ENCODE measurements at places on chromosomes 13 and 19. TPM values are rescaled to one million over a fixed set of nuclear protein-coding genes. Genes with fewer than 3 reads are reported as not detected.

DNA sequence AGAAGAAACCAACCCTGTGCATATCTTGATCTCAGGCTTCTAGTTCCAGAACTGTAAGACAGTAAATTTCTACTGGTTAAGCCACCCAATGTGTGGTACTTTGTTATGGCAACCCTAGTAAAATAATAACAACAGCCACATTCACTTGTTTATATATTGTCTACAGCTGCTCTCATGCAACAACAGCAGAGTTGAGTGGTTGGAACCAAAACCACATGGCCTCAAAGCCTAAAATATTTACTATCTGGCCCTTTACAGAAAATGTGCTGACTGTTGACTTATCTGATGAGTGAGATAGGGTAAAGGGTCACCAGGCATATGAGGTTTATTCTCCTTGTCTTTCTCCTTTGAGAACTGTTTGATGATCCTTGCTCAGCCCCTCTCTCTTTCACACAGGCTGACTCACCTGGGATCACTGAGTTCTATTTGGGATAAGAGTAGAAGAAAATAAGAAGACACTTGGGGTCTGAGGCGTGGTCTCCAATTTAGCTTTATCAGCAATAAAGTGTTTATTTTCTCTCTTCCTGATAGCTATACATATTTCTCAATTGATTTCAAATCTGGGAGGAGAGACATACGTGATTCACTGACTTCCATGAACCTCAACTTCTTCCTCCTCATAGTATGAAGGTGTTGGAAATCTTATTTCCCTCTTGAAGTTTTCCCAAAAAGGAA, 227.5 kb upstream of the STARD13 start:
- no peak for DNase-seq

- DNase-seq = no peak
Measured at GRCh38 chr13:79434556-79434955, 28.5 kb upstream of the RBM26 start.

DNA sequence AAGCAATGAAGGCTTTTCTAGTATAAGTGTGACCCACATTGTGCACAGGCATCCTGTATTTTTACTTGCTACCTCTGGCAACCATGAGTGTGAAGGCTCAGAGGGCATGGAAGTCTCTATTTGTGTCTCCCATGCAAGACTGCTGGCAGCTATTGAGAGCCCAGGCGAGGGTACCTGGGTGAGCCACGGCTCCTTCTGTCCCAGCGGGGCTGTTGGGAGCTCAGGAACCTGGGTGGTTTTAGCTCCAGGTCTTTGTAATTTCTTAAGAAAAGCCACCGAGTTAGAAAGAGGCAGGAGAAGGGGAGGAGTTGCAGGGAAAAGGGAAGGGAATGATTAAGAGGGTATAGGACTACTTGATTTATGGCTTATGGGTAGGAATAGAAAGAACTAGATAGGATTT, 190.4 kb upstream of the SOX1 start:
- DNase-seq = no peak

GRCh38 chr13:89831157-89831556, 1516.3 kb upstream of the MIR17HG start:
- DNase-seq = no peak

DNA sequence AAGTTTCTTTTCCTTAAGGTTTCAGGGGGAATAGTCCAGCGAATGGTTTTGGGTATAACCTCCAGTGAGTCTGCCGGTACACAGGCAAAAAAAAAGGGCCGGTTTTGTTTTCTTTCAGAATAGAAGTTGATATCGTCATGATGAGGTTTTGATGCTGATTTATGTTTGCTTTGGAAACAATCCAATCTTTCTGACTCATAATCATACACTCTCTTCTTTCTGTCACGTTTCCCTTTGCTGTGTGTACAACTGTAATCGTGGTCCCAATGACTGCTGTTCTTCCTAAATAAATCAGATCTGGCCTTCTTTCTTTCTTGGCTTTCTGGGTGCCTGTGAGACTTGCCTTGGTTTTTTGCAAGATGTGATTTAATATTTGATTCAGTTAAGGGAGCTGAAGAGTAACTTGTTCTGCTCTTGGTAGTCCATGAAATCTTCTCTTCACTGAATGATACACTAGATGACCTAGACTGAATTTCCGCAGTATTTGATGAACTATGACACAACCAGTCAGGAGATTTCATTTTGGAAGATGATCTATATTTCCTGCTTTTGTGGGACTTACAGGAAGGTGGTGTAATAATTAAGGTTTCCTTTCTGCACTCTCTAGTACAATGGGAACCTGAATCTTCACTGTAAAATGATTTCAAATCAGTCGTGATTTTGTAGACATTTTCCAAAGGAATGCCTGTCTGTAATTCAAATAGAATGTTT, 34.9 kb upstream of the METTL21C start:
- DNase-seq = no peak

DNA sequence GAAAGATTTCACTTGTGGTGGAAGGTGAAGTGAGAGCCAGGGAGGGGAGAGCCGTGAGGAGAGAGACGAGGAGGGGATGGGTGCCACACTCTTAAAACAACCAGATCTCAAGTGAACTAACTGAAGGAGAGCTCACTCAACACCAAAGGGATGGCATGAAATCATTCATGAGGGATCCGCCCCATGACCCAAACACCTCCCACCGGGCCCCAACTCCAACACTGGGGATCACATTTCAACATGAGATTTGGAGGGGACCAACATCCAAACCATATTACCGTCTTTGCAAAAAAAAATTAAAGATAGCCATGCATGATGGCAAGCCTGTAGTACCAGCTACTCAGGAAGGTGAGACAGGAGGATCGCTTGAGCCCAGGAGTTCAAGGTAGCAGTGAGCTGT, 34.9 kb upstream of the POP4 start:
- no peak for DNase-seq

GRCh38 chr13:112331675-112332074, 44.5 kb upstream of the SPACA7 start:
- DNase-seq = no peak

DNA sequence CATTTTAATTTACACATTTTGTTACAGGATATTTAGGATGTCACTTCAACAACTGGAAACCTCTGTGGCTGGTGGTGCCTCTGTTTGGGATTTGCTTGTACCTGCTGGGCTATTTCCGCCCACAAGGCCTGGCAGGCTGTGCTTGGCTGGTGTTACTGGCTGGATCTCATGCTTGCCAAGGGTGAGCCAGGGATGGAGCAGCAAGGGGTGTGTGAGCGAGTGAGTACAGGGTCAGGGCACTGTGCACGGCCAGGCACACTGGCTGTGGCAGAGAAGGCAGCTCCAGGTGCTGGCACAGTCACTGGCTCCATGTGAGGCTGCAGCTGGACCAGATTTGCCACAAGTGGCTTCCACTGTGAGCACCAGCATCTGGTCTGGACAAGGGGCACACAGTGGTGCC, 1254.8 kb downstream of the SLITRK5 start:
- no peak for DNase-seq

- DNase-seq = no peak
Measured at GRCh38 chr13:57716295-57716694, 84.8 kb downstream of the PCDH17 start.

- DNase-seq = peak; percentile 71
Measured at GRCh38 chr19:46925548-46925950, 64.8 kb downstream of the ARHGAP35 start.

- no peak for DNase-seq
Measured at GRCh38 chr13:33310245-33311038, 24.9 kb upstream of the STARD13 start.

DNA sequence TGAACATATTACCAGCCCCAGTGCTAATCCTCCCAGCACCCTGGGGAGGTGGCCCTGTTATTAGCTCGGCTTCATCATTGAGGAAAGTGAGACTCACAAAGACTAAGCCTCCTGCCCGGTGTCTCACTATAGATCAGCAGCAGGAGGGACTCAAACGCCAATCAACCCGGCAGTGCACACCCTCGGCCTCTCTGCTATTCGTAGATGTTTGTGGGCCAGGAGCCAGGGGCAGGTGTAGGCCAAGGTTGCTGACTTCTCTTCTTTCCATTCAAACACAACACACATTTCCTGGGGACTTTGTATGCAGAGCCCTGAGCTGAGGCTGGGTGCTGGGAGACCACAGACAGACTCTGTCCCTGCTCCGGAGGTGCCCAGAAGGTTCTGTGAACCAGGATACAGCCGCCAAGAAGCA, 9.4 kb upstream of the SBK3 start:
- DNase-seq = no peak

- no peak for DNase-seq
Measured at GRCh38 chr13:34914416-34914815, 27.7 kb upstream of the NBEA start.

DNA sequence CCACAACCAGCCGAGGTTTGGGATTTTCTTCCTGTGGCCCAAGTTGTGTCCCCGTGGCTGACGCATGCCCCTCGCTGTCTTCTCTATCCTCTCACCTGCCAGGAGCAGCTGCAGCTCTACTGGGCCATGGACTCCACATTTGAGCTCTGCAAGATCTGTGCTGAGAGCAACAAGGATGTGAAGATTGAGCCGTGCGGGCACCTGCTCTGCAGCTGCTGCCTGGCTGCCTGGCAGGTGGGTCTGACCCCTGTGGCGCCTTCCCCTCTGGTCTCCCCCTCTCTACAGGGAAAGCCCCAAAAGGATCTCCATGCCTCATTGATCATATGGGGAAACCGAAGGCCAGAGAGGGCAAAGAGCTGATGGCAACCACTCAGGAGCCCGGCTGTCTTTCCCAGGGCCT, 14.6 kb downstream of the CBLC start:
- DNase-seq = no peak

DNA sequence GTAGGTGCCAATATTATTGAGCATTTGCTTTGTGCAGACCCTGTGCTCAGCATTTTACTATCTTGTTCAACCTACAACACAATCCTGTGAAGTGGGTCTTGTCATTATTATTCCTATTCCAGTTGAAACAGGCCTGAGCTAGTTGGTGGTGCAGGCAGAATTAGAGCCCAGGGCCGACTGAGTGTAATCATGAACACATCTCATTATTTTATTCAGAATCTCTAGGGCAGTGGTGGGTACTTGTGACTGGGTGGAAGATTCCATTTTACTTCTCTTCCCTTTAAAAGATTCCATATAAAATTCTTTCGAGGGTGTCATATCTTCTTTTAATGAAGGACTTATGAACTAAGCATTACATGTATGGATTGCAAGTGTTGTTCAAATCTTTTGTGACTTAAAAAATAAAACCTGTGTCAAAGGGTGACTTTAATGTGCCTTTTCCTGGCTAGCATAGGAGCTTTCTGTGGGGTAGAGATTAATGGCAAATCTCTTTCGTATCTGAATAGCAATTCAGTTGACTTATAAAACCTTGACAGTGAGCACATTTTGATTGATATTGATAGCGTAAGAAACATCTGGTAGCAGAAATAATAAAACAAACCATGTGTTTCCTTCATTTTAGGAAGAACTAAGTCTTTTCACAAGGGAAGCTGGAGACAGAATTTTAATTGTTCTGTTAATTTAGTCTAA, 20.3 kb downstream of the B3GLCT start:
- DNase-seq = no peak

DNA sequence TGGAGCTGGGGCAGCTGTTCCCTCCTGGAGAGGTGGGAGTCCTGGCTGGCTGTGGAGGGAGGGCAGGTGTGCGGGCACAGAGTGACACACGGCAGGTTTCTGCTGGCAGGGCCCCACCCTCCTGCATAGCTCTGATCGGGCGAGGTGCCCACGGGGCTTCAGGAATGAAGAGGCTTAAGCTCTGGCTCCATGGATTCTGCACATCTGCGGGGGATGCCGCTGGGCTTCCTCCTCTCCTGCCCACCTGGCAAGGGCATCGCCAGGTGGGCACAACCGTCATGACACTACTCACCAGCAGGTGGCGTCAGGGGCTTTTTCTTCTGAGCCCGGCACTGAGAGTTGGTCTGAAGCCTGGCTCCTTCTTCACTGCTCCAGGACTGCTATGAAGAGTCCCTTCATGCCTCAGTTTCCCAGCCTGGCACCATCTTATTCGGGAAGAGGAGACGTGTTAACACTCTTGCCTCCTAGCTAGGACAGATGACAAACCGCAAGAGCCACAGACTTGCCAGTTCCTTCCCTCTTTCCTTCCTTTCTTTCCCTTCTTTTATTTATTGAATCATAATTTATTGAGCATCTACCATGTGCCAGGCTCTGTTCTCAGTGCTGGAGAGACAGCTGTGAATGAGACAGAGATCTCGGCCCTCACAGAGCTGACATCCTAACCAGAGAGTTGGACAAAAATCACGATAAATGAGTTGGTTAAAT, 15.2 kb upstream of the PAK4 start:
- DNase-seq = peak; percentile 70

- DNase-seq = no peak
Measured at GRCh38 chr13:52969373-52969772, 59.2 kb upstream of the OLFM4 start.

DNA sequence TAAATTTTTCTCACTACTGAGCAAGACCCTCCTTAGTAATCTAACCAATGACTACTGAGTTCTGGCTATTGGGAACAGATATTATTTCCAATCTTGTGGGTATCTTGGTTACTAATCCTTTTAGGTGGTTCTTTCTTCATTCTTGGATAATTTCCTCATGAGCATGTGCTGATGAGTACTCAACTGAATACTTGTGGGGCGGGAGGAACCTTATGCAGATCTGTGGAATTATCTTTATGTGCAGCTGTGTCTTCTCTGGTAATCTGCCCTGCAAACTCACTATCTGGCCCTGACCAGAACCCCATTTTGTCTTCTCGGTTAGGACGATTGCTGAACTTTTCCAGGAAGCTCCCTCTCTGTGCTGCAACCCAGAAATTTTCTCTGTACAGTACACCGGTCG, 89.7 kb upstream of the TRPC4 start:
- DNase-seq = no peak

DNA sequence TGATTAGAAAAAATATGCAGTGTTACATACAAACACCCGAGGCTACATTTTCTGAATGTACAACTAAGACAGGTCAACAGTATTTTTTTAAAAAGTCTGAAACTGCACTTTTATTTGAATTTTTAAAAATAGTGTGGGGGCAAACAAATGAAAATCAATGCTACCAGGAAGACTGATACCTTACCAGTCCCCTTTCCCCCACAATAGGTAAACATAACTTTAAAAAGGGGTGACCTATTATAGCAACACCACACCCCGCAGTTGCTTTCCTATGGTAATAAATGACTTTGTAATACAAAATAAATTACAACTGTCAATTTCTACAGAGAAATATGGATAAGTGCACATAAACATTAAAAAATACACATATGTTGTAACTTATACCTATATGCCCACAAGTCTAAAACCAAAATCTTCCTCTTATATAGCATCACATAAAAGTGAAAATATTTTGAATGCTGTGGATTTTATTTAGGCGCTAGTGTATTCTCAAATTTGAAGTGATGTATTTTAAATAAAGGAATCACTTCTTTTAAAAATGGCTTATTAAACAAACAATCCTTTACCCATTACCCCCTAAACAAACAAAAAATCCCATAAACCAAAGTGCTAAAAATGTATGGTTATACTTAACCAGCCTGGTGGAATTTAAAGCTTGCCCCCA, 63.1 kb downstream of the KCNRG start:
- DNase-seq = no peak

Gene NCR1
- not detected for total RNA-seq

Gene LNX2
- total RNA-seq = 30.3 TPM

Gene SMIM44
- 6.2 TPM for total RNA-seq

Gene CHST8
- total RNA-seq = not detected

Measured in colonic mucosa (tissue), 4 donors.